Amniotic epithelial cell (primary cell): ENCODE measurements at places on chromosomes 6 and 20.

DNA sequence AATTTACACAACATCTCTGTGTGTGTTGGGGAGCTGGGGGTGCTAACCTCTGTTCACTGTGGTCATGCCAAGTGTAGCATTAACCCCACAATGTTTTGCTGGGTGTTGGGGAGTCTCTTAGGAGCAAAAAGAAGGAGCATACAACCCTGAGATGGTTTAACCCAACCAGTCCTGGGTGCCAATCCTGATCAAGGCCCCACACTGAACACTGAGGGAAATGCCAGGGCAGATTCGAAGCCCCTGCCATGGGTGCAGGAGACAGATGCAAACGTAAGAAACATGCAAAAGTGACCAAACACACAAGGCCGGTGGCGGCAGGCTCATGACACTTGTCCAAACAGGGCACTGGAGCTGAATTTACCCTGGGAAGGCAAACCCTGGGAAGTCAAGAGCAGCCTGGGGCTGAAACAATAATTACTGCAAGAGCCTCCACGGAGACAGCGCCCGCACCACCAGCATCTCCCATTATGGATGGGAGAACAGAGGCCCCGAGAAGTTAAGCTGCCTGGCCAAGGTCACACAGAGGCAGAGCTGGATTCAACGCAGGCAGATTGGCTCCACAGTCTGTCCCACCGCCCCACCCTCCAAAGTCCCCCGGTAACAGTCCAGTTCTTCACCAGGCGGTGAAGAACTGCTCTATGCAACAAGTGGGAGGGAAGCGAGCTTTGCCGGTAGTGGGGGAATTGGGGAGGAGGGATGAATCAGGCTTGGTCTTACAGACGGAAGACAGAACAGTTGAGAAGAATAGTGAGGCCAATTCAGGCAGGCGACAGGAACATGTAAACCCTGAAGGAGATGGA lies 8.5 kb downstream of the ACSS1 start:
- DNase-seq: no peak

DNA sequence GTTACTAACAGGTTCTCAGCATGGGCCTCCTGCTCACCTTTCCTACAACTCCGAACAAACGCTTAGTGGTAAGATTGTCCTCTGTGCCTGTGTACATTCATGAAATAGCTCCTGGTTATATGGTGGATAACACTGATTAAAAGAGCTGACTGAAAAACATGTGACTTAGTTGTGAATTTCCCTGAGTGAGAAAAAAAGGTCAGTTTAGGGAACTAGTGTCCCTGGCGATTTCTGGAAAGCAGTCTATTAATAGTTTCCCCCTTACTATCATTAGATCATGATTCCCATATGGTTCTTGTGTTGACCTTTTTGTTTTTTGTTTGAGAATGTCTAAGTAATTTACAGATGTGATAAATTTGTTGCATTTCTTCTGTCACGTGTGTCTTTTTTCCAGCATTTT lies 15.6 kb downstream of the SNRPC start:
- no peak for DNase-seq

GRCh38 chr6:167090171-167090570 lies 32.7 kb upstream of the CCR6 start:
- no peak for DNase-seq

GRCh38 chr20:18190338-18191233 lies 52.9 kb downstream of the KAT14 start:
- DNase-seq: peak; percentile 31

DNA sequence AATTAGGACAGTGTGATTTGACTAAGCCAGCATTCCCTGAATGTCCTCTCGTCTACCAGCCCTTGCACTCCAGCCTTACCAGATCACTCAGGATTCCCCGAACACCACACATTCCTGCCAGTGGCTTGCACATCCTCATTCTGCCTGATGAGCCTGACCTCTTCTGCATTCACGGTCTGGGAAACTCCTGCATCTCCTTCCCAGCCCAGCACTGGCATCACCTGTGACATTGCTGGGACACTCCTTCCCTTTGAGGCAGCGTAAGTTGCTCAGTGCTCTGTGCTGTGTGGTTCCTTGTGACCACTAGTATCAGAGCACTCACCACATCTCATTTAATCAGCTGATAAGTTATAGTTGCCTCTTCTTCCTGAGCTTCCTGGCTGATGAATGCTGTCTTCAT lies 17.3 kb downstream of the NCOA7 start:
- DNase-seq: peak; percentile 56

- no peak for DNase-seq
These were observed 259.4 kb upstream of the AGPAT4 start for GRCh38 chr6:161533266-161533665.

DNA sequence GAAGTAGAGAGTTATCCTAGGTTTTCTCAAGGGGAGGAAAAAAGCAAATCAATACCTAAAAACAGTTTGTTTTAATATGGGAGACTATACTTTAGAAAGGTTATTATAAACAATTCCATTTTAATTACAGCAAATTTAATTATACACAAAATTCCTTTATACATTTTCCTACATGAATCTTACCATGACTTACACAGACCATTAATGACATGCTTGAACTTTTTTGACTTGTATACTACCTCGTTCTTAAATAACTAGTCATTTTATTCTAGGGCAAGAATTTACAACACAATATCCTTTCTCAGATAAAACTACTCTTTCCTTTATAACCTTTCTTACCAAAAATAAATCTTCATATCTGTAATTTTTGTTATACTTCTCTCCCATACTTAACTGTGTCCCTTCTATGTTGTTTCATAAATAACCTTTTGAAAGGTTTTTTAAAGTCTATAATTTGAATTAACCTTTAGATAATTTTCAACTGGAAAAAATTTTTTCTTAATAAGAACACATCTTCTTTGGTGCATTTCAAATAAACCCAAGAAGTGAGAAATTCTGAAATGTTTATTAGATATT lies 729.4 kb downstream of the TENT5A start:
- peak; percentile 16 for DNase-seq

DNA sequence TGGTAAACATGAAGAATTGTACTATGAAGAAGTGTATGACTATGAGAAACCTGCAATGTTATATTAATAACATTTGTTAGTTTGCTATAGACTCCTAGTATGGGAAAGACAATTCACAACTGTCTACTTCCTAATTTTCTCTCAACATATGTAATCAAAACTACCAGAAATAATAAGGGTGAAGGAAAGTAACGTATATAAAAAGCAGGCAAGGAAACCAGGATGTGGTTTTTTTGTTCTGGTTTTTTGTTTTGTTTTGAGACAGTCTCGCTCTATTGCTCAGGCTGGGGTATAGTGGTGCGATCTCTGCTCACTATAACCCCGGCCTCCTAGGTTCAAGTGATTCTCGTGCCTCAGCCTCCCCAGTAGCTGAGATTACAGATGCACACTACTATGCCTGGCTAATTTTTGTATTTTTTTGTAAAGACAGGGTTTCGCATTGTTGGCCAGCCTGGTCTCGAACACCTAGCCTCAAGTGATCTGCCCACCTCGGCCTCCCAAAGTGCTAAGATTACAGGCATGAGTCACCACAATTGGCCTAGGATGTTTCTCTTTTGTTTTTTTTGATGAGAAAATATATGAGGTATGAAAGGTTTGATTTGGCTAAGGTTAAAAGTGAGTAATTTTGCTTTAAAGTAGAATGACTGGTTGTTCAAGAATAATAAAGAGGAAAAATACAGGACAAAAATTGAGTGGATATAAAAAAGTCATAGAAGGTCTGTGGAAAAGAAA lies 83.1 kb downstream of the PTCHD4 start:
- no peak for DNase-seq

- DNase-seq: no peak
These were observed 1.2 kb upstream of the TMEM181 start for GRCh38 chr6:158558415-158559306.

GRCh38 chr6:163432300-163432699 lies 17.8 kb downstream of the QKI start:
- no peak for DNase-seq

- peak; percentile 62 for DNase-seq
These were observed 299.7 kb downstream of the PLCB1 start for GRCh38 chr20:8431538-8432434.

DNA sequence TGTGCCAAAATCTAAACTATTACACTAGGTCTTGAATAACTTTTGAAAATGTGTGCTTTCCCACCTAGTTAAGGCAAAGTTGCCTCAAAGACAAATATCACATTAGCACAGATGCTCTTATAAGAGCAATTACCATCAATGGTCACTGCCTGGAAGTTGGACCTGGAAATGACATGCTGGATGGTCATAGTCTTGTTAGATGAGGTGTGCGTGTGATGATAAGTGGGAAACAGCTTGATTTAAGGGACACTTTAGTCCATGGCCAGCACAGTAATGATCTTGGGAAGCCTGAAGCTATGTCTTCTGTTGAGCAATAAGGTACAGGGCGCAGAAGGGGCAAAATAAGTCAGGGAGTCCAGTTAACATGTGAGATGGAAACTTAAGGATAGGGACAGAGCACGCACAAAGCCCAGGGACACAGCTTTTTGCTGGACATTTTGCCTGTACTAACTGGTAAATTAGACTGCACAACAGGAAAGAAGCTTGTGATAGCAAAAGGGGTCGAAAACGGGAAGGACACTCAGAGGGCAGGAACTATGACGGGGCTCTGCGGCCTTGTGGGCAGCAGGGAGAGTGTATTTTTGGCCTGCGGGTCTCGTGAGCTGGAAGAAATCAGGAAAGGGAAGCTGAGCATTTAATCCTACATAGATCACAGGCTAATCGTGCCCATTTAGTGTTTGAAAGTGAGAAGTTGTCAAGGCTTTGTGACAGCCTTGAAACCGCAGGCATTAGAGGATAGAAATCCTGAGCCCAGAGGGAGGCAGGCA lies 66.7 kb upstream of the BMP2 start:
- DNase-seq: no peak

GRCh38 chr6:119978274-119978889 lies 628.8 kb upstream of the MAN1A1 start:
- DNase-seq: peak; percentile 21

DNA sequence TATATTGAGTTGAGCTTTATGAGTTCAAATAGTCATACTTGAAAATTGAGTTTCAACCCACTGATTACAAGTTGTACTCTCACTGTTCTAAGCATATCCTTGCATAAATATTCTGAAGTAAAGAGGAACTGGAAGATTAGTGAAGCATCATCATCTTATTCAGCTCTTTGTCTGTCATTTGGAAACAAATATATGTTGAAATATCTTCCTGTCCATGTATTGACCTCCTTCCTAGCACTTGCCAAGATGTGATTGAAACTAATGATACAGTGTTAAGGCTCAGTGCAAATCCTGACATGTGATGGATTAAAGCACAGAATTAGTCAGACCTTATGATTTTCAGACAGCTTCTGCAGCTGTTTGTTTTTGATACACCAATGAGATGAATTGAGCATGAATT lies 434.3 kb downstream of the TBC1D32 start:
- DNase-seq: no peak

DNA sequence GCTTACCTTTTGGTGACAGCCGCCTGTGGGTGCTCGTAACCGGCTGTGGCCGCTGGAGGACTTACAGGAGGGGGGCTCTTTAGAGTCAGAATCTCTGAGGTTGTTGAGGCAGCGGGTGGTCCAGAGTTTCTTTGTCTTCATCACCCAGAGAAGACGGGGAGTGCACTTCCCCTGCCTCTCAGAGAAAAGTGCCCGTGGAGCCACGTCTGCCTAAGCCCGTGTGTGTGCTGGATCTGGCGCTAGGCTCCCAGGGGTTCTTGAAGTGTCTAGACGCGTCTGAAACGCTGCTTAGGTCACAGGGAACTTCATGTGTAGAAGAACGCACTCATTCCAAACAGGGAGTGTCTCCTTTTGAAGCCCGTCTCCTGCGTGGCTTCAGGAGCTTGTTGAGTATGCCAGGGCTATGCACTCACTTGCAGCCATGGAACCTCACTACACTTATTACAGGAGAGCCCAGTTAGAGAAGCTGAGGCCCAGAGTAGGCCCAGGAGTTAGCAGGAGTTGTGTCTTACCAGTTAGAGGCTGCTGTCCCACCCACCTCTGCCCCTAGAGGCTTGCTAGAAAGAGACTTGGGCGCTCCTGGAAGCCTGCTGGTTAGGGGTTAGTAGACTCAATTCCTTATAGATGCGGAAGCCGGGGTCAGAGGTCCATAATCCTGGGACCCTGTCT lies 1.3 kb downstream of the LSM14B start:
- no peak for DNase-seq

DNA sequence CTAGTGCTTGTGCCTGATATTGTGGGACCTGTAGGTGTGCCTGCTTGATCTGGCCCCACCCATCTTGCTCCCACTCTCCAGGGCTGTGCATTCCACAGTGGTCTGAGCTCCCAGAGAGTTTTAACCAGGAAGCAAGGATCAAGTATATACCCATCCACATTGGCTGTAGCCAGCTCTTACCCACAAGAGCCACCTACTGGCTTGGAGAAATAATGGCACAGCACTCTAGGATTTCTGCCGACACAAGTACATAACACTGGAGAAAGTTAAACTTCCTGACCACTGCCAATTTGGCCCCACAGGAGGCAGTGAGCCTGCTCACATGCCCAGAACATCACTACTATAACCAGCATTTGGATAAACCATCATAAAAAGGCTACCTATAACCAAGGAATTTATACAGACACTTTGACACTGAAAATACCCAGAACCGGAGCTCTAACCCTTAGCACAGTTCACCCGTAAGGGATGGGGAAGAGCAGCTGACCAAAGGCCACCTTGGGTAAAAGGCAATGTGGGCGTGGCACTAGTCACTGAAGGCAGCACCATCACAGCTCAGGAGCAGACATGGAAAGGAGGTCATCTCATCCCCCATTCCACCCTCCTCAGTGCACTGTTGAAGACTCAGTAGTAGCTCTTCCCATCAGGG lies 440.4 kb downstream of the BTBD3 start:
- DNase-seq: peak; percentile 31
